NCI-H748 treated with DMSO at 0.1 percent for 48 hours (cell line): ENCODE measurements at places on chromosomes 12 and 14.
A peak's percentile ranks its signal among the peaks of the same experiment; 100 is the strongest.

DNA sequence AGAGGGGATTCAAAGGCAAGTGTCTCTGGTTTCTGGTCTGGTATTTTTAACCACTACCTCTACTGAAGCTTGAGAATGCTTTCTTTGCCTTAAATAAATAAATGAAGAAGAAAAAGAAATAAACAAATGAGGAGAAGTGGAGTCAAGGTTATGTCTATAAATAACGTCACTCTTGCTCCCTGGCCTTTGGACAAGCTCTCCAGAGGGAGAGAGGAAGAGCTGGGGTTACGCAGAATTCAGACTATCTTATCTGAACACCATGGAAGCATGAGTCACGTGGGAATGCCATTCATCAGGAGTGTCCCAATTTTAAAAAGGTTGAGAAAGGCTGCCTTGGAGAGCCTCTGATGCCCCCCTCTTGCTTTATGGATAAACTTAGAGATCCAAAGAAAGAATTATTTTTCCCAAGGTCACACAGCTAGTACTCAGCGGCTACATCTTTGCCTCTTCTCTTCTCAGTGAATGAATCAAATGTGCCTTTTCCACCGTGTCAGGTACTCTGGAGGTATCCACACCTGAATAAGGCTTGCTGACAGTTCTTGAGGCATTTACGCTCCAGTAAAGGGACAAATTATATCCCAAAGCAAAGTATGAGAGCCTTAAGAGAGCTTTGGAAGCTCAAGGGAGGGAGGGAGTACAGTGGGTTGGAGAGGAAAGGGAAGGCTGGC is 12.9 kb upstream of the MSI1 start:
- DNase-seq = no peak

- DNase-seq = peak; percentile 76
Measured at GRCh38 chr14:30214461-30215090, 286.9 kb upstream of the PRKD1 start.

GRCh38 chr12:93530358-93530757 is 42.1 kb upstream of the SOCS2 start:
- no peak for DNase-seq

DNA sequence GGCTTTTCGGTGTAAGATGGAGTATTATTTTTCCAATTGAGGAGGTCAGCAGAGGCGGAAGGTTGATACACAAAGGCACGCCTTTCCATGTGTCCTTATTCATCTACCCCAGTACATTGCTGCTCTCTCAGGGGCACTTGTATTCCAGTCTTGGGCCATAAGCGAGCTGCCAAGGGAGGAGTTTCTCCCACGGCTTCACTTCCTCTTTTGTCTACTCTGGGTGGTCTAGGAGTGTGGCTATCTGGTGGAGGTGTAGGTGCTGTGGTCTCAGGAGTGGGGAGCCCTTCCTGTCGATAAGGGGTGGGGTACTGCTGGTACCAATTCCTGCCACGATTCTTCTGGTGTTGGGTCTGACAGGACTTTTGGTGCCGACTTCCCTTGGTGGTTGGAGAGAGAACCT is 73.4 kb downstream of the GAS2L3 start:
- no peak for DNase-seq

- no peak for DNase-seq
Measured at GRCh38 chr12:25419595-25419994, 133.5 kb downstream of the LMNTD1 start.

GRCh38 chr14:92728759-92729364 is 19.6 kb downstream of the LGMN start:
- DNase-seq = no peak

GRCh38 chr12:119036878-119037825 is 55.8 kb downstream of the SRRM4 start:
- peak; percentile 16 for DNase-seq

DNA sequence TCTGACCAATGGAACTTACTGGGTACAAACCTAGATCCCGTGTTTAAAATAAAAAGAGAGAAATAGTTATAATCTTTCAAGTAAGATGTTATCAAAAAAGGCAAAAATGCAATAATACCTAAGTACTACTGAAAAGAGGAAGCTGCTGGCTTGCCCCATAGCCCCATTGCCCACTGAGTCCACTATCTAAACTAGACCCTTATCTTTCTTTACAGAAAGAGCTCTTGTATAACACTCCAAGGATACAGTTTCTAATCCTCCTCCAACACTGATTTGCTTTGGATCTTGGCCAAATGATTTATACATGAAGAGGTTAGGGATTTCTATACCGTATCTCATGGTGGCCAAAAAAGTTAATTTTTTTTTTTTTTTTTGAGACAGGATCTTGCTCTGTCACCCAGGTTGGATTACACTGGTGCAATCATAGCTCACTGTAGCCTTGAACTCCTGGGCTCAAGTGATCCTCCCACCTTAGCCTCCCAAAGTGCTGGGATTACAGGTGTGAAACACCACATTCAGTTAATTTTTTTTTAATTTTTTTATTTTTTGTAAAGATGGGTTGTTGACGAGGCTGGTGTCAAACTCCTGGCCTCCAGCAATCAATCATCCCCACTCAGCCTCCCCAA is 2.6 kb downstream of the GXYLT1 start:
- DNase-seq = no peak

DNA sequence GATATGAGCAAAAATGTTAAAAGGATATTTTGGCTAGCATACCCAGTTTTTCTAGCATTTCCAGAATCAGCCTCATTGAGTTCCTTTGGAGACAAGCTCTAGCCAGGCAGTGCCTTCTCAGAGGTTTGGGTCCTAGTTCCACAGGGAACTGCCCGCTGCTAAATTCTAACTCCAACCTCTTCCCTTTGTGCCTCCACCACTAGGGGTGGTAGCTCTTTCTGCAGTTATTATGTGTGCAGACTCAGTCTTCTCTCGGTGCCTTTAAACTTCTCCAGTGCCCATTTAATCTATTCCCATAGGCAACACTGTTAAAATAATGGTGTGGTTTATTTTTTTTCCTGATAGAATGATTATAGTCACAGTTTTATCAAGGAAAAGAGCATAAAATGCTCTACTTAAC is 21.5 kb upstream of the SLC25A3 start:
- DNase-seq = no peak

GRCh38 chr12:31037931-31038330 is 35.7 kb upstream of the DDX11 start:
- DNase-seq = no peak
